ENCODE measurements at places on chromosomes 2 and 18.
A peak's percentile ranks its signal among the peaks of the same experiment; 100 is the strongest.

- DNase-seq, result peak; percentile 100
These were observed 94.1 kb upstream of the THOC1 start for GRCh38 chr18:361941-362310.

DNA sequence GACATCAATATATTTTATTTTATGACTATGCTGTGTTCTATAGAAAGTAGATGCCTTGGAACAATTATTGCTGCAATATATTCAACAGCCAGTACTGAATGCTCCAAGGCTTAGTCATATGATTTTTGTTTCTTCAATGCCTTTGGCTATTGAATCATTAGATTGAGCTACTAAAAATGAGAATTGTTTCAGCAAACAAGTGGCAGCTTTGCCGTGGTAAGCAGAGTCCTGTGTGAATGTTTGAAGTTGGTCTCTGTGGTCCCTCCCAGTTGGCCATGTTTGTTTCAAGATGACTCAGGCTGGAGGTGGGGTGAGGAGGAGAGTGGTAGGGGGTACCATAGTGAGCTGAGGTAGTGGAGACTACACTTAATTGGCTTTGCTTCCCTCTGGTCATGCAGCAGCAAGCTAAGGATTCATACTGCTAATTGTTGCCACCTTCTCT lies 198.6 kb upstream of the EPAS1 start:
- DNase-seq, result peak; percentile 89

DNA sequence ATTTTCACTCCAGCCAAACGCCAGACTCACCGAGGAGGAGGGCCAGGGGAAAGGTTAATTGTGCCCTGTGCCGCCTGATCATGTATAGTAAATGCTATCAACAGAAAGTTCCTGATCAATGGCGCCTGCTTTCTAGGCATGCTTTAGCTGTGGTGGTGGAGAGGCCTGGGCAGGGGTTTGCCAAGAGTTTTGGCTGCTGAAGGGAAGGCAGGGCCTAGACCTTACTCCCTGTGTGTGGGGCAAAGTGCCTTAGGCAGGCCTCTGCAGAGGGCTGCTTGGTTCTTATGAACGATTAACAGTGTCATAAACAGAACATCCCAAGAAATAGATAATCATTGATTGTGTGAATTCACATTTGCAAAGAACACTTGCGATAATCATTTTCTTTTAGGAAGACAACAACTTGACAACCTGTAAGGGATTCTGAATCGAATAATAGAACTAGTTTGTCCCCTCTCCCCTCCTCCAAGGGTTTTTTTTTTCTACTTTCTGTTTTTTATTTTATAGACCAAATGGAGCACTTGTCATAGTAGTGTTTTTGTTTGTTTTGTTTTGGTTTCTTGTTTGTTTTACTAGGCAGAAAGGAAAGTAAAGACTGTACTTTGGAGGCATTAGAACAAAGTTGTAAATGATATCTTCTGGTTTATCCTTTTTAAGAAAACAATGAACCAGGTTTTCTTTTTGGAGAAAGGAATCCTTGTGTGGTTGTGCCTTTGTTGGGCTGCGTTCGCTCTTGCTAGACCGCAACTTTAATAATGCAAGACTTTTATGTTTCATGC lies 6.5 kb downstream of the TSHZ1 start:
- DNase-seq, result no peak

DNA sequence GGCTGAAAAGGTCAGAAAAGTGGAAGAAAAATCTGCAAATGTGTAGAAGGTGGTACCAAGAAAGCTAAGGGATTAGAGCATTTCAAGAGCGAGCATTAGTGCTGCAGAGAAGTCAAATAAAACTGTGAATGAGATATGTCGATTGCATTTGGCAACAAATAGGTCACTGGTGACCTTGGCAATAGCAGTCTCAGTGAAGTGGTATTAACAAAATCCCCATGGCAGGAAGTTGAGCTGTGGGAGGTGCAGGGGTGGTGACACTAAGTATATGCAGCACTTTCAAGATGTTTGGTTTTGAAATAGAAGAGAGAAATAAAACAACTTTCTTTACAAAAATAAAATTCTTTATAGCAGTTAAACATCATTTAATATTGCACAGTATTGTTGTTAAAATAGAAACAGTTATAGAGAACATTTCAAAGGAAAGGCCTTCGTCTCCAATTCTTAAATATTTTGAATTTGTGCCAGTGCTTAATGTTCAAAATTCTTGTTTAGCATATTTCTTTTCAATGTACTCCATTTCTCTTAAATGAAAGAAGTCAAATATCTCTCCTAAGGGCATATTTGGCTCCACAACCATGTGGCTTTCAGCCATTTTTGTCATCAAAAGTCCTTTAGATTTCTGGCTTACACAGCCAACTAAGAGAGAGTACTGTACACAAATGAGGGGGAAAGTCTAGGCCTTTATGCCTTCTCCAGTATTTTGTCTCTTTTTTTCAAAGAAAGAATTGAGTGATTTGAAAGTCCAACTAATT lies 443.0 kb upstream of the MMADHC start:
- DNase-seq, result no peak

- DNase-seq, result no peak
These were observed 44.8 kb upstream of the C2orf15 start for GRCh38 chr2:99096728-99097127.

DNA sequence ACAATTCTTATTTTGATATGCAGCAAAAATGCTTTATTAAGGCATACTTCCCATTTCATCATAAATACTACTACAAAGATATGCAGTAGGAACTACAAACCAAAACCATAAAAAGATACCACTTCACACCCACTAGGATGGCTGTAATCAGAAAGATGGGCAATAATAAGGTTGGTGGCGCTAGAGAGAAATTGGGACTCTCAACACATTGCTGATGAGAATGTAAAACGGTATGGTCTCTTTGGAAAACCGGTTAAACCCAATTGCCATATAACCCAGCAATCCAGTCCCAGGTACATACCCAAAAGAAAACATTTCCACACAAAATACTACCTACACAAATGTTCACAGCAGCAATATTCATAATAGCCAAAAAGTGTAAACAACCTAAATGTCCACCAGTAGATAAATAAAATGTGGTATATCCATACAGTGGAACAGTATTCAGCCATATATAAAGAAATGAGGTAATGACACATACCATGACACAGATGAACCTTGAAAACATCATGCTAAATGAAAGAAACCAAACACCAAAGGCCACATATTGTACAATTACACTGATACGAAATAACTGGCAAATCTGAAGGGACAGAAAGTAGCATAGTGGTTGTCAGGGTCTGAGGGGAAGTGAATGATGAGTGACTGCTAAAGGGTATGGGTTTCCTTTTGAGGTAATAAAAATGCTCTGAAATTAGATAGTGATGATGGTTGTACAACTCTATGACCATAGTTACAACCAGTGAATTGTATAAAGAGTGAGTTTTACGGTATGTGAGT lies 12.7 kb downstream of the SP3 start:
- no peak for DNase-seq

GRCh38 chr2:73386342-73386868 lies 769 bp downstream of the ALMS1 start:
- DNase-seq, result no peak

GRCh38 chr2:157792335-157793052 lies 83.6 kb downstream of the ACVR1 start:
- peak; percentile 85 for DNase-seq

GRCh38 chr18:31489311-31489710 lies 8.7 kb upstream of the DSG2 start:
- DNase-seq, result peak; percentile 21

DNA sequence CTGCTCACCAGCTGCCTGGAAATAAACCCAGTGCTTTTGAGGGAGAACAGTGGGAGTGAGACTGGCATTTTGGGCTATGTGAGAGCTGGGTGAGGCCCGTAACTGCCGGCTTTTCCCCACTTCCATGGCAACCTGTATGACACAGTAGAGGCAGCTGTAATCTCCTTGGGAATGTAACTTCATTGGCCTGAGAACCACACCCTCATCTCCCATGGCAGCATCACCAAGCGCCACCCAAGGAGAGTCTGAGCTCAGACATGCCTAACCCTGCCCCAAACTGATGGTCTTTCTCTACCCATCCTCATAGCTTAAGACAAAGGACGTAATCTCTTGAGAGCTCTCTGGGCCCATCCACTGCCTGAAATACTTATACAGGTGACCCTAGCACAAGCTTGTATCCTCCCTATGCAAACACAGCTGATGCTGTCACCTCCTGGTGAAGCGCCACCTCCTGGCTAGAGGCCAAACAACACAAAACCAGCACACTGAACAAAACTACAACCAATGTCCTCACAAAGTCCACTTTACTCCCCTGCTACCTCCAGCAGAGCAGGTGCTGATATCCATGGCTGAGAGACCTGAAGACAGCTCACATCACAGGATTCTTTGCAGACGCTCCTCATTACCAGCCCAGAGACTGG lies 763.4 kb upstream of the NRXN1 start:
- DNase-seq, result no peak

DNA sequence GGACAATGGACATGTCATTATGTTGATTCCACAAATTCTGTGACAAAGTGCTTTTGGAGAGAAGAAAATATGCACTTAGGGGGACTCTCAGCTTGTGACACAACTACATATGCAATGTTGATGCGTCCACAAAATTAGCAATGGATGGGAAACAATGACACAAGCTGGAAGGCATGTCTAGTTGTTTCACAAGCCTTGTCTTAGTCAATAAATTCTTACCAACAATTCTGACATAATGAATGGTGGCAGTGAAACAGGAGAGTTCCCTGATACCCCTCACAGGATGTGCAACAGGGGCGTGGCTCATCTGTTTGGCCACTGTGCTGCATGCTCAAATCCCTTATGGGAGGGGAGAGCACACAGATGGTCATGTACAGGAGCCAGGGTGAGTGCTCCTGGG lies 347.2 kb upstream of the DLGAP1 start:
- no peak for DNase-seq

- peak; percentile 85 for DNase-seq
These were observed 478.5 kb upstream of the TNP1 start for GRCh38 chr2:217338306-217338916.

DNA sequence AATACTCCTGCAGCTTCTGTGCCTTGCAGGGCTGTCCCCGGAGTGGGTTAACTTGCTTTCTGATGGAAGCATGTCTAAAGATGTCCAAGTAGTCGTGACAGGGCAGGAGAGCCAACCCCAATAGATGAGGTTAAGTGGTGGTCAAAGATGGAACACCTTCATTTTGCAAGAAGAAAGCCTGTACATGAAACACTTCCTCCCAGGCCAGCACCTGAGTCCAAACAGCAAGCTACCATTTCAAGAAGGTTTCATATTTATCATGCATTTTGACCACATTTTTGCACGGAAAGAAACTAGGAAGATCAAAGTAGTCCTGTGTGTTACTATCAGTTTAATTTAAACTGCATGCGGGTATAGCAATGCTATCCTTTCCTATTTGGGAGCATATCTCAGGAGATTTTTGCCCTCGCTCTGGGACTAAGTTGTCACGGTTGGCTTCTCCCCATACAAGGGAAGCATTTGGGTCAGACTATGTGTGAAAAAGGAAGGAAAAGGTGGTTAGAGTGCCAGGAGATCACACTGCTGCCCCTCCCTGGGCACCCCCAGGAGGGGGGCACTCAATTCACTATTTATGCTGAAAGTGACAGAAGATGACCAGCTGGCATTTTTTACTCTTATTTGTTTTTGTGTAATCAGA lies 187.6 kb downstream of the ZNF521 start:
- no peak for DNase-seq

DNA sequence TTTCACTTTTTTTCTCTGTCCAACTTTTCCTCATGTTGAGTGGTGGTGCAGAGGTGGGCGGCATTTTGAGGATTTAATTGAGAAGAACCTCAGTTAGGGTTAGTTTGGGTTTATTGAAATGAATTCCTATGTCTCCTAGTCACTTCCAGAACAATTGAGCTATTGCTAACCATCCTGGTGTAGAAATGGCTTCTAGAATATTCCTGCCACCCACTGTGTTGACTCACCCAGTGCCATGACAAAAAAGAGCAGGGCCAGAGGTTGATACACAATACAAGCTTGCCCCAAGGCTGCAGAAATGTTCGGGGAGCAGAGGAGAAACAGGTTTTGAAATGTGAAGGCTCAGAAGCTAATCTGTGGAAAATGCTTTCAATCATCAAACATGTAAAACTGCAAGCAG lies 167.1 kb upstream of the TRIB2 start:
- peak; percentile 45 for DNase-seq

DNA sequence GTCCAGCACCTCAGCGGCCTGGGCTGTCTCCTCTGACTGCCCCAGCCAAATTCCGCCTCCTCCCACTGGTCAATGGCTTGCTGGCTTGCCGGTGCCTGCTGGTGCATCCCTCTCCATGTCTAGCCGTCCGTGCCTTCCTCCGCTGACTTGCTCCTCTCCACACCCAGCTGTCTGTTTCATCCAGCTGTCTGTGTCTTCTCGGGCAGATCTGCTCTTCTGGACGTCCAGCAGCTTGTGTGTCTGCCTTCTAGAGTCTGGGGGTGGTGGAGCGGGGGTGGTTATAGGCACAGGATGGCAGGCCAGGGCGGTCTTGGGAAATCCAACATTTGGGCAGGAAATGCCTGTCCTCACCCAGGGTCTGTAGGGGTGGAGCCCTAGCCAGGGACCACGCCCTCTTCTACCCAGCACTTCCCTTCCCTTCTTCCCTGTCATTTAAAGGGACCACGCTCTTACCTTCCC lies 369.2 kb downstream of the GALNT13 start:
- DNase-seq, result no peak

DNA sequence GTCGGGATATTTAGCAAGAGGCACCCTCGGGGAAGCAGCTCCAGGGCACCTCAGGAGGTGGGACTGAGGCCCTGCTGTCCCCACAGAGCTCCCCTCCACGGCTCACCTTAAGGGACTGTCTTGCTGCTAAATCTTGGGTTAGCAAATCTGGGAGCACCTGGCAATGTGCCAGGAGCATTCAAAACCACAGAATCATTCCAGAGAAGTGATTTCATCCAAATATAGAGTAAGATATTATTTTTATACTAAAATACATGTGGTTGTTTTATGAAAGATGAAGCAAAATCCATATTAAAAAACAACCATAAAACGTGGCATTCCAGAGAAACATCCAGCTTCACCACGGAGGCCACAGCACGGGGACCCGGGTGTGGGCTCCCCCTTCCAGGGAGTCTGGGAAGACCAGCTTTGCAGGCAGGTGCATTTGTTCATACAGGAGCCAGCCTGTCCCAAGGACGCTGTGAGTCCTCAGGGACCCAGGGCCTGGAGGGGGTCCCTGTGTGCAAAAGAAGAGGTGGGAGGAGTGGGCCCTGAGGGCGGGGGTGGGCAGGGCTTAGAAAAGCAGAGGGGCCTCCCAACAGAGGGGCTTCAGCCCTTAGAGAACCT lies 16.3 kb downstream of the HS1BP3 start:
- DNase-seq, result peak; percentile 76

- DNase-seq, result no peak
These were observed 21.2 kb downstream of the QPCT start for GRCh38 chr2:37365669-37366068.

DNA sequence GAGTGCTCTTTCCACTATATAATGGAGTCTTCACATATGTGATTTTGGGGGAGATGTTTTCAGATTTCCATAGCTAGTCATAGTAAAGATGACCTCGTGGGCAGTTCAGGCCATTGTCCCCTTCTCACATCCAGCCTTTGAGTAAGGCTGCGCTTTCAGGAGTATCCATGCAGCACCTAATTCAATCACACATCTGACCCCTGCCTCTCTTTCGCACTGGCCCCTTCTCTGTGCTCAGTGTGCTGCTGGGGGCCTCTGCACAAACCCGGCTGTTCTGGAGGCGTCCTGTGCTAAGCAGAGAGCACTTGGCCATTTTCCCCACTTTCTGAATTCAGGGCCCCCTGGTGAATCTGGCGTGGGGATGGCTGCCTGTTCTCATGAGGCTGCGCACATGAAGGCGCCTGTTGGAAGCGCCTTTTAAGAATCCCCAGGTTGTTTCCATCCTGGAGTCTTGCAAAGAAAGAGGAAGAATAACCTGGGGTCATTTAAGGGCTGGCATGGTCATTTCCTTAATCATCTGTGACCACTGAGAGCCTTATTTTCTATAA lies 96.0 kb upstream of the ALPP start:
- DNase-seq, result no peak

GRCh38 chr18:78783564-78783960 lies 196.1 kb upstream of the SALL3 start:
- no peak for DNase-seq

All from fibroblast of skin of right biceps (primary cell).